ENCODE measurements at places on chromosomes 6 and 20.

- DNase-seq = no peak
Observed at GRCh38 chr6:138622967-138623366, 123.7 kb upstream of the NHSL1 start.

DNA sequence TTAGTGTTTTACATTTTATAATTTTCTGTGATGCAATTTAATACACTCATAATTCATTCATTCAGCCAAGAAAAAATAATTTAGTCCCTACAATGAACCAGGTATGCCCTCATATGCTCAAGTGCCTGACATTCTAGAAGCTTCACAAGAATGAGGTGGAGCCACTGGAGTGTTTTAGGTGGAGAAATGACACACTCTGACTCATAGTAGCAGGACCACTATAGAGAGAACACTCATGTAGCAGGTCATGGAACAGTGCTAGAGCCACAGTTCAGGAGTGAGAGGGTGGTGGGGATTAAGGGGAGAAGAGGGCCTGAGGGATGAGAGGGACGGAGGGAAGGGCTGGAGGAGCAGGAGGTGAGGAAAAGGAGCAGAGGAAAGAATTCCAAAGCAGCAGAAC is 1.4 kb upstream of the HLA-G start:
- no peak for DNase-seq

DNA sequence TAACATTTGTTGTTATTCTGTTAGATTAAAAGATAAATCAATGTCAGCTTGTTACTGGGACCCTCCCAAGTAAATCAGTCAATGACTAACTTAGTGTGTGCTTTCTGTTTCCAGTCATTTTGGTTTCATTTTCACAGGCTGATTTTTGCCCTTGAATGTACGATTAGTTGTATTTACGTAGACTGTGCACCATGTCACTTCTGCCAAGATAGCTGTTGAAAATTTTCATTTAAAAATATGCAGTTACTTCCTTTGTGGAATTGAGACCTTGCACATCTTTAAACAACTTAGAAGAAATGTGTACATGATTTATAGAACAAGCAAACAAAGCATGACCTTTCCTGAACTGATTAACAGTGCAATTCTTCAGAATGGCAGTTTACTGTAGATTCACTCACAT is 944.8 kb upstream of the CITED2 start:
- no peak for DNase-seq

- no peak for DNase-seq
Observed at GRCh38 chr6:125224231-125224861, 70.8 kb downstream of the TPD52L1 start.

- DNase-seq = no peak
Observed at GRCh38 chr6:51675922-51676275, 411.5 kb downstream of the PKHD1 start.

DNA sequence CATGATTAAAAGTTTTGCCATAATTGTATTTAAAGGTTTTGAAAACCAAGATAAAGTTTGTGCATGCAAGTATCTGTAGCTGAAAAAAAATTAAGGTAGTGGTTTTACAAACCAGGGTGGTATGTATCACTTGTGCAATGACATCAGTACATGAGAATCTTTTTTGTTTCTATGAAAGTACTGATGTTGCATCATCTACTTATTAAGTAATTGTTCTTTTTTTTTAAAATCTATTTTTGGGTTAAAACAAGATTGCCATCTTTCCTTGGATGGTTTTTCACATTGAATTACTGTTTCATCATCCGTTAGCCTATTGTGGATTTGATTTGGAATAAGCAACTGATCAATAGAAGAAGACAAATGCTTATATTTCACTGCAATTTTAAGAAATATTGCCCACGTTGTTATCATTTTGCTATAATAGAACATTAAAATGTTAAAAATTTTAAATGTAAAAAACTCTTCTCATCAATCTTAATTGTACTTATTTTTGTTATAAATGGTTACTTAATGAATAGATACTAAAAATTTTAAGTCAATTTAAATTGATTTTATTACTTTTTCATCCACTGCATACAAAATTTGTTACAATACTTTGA is 39.8 kb upstream of the TAGAP start:
- DNase-seq = no peak

DNA sequence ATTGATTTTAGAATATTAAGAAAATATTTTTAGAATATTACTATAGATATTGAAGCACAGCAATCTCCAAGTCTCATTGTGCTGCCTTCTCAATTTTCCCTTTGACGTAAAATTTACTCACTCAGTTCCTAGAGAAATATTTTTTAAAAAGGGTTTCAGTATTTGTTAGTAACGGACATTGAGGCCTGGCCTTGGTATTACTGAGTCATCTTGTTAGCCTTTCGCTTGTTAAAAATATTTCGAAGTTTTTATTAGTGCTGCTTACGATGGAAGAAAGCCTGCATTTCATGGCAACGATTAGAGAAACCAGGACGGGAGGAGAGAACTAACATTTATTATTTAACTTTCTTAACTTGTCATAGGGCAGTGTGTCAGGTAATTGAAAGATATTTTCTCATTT is 82.2 kb downstream of the TIAM2 start:
- DNase-seq = no peak

- DNase-seq = no peak
Observed at GRCh38 chr6:132041706-132042105, 90.5 kb upstream of the CCN2 start.

DNA sequence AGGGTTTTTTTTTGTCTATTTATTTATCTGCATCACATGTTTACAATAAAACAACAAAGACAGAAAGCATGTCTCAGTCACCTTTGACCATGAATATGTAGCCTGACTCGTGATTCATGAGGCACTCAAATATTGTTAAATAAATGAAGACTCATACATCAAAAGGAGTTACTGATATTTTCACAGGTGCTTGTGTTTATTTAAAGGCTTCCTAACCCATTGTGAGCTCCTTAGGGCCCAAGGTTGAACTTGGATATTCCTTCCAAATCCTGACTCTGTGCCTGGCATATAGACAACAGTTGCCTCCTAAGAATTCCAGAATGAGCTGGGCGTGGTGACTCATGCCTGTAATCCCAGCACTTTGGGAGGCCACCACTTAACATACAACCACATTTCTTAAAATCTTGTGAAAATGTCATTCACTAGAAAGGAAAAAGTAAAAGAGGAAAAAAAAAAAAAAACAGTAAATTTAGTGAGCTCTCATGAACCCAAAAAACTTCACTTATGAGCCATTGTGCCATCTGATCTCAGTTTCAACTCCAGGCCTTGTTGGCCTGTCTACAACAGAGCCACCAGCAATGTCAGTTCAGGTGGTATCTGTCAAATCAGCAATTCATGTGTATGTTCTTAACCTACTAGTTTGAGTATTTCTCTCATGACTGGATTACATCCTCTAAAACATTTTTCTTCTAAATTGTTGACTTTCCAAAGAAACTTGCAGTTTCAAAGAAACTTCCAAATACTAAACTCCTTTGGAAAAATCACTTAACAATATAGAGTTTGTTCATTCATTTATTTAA is 162.7 kb upstream of the MARCKS start:
- no peak for DNase-seq

DNA sequence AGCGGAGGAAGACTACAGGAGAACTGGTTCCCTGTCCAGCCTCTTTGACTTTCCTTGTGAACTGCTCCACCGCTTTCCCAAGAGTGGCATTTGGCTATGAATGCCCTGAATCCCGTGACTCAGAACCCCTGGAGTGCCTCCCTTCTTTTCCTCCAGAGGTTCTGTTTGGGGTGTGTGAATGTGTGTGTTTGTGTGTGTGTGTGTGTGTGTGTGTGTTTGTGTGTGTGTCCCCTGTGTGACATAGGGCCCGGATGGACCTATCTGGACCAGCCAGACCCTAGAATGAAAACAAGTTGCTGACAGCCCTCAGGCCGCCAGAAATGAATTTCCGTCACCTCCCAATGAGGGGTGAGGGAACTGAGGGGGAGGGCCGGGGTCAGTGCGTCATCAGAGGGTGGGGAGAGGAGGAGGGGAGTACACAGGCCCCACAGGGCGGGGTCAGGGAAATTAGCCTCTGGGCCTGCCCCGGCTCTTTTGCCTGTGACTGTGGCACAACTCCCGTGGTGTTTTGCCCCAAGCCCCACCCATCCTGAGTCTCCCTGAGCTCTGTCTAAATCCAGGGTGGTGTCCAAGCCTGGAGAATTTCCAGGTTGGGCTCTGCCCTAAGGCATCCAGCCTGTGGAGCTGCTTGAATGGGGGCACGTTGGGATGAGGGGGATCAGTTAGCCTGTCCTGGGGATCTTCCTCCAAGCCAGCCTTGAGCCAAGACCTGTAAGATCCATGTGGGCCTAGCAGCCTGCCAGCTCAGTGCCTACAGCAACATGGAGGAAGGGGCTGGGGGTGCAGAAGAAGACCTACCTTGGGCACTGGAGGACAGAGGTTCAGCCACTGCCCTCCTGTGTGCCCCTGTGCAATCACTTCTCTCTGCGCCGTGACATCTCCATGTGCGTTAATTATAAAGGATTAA is 15.2 kb upstream of the MRPS18A start:
- DNase-seq = no peak

DNA sequence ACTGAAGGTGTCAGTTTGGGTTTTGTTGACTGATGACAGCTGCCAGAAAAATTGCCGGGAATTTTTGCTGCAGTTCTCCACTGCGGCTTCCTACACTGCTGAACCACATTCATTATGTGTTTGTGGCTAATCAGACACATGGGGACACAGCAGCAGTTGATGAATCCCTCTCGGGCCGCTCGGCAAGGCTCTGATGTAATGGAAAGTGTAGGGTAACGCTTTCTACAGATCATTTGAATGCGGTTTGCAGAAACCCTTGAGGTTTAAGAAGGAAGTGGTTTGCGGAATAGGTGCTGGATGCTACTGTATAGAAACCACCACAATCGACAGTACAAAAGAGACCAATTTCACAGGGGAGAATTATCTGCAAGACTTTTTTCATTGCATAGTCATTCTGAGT is 138.7 kb upstream of the SASH1 start:
- DNase-seq = peak; percentile 81

DNA sequence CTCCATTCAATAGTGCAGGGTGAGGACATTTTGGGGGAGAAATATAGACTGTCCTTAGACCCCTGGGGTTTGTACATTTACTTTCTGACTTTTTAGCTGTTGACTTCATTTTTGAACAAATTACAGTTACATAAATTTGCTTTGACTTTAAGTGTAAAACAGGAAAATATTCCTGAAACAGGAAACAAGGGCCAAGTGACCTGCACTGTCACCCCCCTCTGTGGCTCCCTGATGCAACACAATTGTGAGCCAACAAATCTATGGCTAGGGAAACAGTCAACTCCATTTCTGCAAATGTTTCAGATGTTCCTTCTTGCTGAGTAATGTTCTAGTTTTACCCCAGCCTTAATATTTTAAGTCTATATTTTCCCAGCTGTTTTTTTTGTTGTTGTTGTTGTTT is 39.8 kb downstream of the HLA-A start:
- DNase-seq = no peak

- DNase-seq = no peak
Observed at GRCh38 chr6:52325695-52326471, 36.1 kb upstream of the PAQR8 start.

- no peak for DNase-seq
Observed at GRCh38 chr6:40816601-40817000, 222.4 kb downstream of the UNC5CL start.

DNA sequence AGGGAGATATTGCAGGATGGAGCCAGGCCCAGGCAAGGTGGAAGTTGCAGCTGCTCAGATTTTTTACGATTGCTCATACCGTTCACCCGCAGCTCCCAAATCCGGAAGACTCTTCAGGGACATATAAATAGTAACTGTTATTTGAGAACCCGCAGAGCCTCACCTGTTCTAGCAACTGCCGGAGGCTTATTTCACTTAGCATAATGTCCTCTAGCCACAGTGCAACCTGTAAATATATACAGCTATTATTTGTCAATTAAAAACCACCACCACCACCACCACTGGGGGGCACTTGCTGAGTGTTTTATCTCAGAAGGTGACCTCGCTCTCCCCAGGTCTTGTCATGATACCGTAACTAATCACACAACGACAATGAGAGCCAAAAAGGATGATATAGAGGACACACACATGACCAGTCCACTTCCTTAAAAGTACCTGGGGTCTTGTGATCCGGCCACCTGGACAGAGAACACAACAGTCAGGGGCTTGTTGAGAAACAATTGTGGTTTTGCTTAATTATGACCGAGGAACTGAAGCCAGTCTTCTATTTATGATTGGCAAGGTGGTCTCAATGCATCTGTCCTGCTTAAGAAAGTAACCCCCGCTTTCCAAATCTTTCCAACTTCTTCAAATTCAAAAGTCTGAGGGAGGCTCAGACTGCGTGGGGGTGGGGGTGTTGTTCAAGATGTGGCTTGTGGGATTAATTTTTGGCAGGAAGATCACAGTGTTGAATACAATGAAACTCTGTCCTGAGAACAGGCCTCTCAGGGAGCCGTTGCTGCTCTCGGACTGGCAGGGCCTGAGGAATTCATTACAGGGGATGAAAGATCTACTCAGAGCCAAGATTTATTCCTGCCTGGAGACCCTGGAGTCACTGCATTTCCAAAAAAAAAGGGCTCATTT is 107.7 kb upstream of the PRND start:
- DNase-seq = peak; percentile 67

- DNase-seq = no peak
Observed at GRCh38 chr6:136426627-136427377, 123.4 kb downstream of the MAP7 start.

- no peak for DNase-seq
Observed at GRCh38 chr20:53970232-53970631, 100.2 kb downstream of the BCAS1 start.

- no peak for DNase-seq
Observed at GRCh38 chr6:26552640-26553188, 14.5 kb downstream of the HMGN4 start.

DNA sequence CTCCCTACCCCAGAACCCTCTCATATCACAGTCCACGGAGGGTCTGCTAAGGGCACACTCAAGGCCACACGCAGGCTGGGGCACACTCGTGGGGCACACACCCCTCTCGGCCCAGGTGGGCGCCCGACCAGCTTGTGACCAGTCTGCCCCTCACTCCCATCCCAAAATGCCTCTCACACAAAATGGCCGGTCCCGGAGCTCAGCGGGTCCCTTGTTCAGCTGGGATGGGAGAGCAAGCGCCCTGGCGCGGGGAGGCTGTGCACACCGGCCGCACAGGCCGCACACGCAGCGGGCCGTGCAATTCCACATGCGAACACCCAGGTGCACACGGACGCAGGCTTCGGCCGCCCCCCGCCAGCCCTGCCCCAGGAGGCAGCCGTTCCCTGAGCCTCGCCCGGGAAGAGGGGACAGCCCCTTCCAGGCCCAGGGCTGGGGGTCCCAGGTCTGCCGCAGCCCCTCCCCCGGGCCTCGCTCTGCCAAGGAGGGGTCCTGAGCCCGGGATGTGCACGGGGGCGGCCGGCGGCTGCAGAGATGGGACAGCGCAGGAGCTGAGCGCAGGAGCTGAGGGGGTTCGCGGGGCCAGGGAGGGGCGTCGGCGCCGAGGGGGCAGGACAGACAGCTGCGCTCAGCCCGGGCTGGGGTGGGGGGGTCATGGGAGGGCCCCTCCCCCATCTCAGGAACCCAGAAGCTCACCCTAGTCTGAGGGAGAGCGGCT is 1.3 kb downstream of the KCNQ2 start:
- no peak for DNase-seq

GRCh38 chr20:59709636-59710035 is 105.3 kb downstream of the PHACTR3 start:
- no peak for DNase-seq

All from CD4-positive, alpha-beta T cell (primary cell).